ENCODE measurements at places on chromosomes 16 and 17. TPM values are rescaled to one million over a fixed set of nuclear protein-coding genes. Genes with fewer than 3 reads are reported as not detected.

Gene DNASE1L2
- 17.3 TPM for total RNA-seq

DNA sequence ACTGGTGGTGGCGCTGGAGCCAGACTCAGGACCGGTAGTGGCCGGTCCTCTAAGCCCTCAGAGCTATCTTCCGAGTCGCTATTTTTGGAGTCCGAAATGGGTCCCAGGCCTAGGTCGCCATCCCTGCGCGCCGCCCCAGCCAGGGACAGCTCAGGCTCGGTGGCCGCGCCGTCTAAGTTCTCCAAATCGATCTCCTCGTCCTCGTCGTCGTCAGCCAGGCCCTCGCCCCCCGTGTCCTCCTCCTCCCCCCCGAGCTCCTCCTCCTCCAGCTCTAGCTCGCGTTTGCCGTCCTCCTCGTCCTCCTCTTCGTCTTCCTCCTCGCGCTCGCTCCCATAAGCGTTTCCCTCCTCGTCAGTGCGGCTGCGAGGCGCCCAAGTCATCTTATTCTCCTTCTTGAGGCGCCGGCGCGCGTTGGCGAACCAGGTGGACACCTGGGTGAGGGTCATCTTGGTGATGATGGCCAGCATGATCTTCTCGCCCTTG lies 1.6 kb downstream of the IRX3 start:
- DNase-seq: peak; percentile 36

- no peak for DNase-seq
Measured at GRCh38 chr16:17685447-17685846, 214.7 kb upstream of the XYLT1 start.

Gene KCNH6
- not detected for total RNA-seq

Gene ZNF469
- total RNA-seq: 4.6 TPM

Gene OTOP3
- total RNA-seq: not detected

Gene COX6A2
- total RNA-seq: 16.3 TPM

DNA sequence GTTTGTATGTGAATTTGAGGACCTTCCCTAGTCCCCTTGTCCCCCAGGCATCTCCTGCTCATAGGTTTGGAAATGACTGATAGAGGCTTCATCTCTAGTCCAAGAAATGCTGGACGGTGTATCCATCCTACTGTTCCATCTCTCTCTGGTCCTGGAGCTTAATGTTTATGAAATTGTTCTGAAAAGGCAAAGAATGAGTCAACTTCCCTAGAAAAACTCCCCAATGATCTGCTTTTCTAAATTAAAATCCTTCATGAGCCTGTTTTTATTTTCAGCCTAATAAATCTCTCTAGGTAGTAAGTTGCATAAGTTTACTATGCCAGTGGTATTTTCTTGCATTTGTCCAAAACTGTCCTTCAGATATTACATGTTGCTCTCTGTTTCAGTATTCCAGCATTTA lies 2.1 kb upstream of the IGSF6 start:
- DNase-seq: no peak

Gene CD300E
- total RNA-seq: 1.2 TPM

Gene BAHCC1
- total RNA-seq: 9.5 TPM

Gene MT1M
- 1.5 TPM for total RNA-seq

GRCh38 chr17:12983991-12984884 lies 33.6 kb downstream of the ELAC2 start:
- peak; percentile 92 for DNase-seq

Gene ATP6V0A1
- 84.6 TPM for total RNA-seq

GRCh38 chr16:23105309-23105708 lies 43.9 kb downstream of the USP31 start:
- no peak for DNase-seq

DNA sequence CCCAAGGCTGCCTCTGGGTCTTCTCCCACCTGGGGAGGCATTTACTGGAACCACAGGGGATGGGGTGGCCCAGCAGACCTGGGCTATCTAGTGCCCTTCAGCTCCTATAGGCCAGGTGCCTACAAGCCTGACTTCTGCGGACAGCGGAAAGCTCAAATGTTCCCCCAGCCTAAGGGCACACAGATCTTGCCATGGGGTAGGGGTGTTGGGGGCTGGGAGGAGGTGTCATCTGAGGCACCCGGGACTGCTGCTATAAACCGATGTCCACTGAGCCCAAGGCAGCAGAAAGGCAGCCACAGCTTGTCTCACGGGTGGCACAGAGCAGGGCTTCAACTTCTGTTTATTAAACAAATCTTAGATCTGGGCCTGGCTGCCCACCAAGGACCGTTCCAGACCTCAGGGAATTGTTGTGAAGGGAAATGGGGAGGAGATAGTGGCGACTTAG lies 3.6 kb downstream of the MYO1C start:
- DNase-seq: no peak

DNA sequence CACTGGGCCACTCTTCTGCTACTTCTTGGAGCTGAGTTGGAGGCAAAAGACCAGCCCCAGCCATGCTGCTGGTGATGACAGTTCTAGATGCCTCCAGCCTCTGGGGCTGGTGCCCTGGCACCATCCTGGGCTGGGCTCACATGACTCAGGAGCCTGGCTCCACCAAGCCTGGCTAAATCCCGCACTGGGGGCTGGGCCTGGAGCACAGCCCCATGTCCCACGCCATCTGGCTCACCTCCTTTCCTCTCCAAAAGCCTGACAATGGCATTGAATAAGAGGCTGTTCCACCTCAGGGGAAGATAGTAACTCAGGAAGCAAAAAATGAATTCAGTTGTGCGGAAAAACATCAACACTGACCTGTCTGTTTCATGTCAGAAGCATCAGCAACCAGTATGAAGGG lies 45.1 kb upstream of the MTSS2 start:
- no peak for DNase-seq

Gene TBC1D3C
- total RNA-seq: not detected

DNA sequence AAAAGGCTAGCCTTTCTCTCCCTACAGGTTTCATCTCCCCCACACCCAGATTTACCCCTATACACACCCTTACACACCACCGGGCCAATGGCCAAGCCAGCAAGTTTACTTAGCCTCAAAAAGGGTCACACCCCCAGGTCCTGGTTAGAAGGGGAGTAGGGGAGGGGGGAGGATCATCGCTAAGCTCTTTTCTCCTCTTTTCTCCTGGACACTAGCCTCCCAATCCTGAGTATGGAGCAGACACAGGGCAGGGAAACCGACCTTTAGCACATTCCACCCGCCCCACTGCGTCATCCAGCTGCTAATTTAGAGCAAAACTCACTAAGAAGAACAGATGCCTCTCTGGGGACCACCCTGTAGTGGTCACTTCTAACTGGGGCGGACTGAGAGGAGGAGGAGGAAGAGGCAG lies 4.4 kb downstream of the ACLY start:
- DNase-seq: no peak

Gene SHISA6
- total RNA-seq: 3.0 TPM

GRCh38 chr17:7323731-7324437 lies 5.3 kb downstream of the NEURL4 start:
- no peak for DNase-seq

DNA sequence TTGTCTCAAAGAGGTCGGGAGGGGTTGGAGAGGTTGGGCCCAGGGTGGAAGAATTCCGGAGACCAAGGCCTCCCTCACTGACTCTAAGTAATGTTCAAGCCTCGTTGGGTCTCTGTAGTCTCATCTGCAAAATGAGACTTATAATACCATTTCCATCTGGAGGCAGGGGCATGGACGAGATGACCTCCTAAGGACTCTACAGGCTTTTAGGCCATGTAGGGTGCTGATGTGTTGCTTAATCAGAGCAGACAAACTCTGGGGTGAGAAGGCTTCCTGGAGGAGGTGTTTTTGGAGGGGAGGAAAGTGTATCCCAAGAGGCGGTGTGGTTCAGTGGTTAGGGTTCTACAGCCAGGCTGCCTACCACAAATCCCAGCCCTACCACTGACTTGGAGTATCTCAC lies 3.1 kb downstream of the SPPL2C start:
- DNase-seq: no peak

DNA sequence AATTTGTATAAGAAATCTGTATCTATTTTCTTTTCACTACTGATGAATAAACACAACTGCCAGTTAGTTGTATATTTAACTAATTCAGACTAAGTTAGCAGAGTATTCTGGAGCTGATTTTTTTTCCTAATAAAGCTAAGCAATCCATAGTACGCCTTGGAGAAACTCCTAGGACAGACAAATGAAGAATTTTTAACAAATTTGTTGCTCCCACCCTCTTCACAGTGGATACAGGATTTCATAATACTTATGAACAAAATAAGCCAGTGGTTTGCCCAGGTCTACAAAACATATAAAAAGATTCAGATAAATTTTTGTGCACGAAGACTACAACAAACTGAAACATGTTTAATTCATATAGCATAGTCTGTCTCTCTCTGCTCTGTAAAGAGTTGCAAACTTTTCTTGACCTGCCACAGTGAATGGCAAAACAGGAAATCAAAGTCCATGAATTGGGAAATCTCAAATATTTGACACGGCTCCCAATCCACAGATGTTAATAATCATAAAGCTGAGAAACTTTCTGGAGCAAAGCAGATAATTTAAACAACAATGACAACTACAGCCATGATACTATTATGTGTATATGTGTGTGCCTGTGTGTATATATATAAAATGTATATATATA lies 594 bp upstream of the ABCA6 start:
- DNase-seq: peak; percentile 81

DNA sequence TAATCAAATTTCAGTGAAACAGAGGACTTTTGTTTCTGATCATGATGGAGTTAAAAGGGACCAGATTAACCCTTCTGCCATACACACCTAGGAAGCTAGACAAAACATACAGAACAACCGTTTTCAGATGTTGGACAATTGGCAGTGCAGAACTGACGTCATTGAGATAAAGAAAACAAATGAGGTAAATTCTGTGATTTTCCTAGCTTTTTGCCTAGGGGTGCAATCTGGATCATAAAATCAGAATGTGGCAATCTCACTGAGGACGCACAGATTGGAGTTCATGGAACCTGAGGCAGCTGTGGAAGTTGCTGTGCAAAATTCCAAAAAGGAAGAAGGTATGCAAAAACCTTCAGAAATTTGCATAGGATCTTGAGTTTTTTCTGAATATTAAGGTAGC lies 15.0 kb upstream of the USP32 start:
- no peak for DNase-seq

DNA sequence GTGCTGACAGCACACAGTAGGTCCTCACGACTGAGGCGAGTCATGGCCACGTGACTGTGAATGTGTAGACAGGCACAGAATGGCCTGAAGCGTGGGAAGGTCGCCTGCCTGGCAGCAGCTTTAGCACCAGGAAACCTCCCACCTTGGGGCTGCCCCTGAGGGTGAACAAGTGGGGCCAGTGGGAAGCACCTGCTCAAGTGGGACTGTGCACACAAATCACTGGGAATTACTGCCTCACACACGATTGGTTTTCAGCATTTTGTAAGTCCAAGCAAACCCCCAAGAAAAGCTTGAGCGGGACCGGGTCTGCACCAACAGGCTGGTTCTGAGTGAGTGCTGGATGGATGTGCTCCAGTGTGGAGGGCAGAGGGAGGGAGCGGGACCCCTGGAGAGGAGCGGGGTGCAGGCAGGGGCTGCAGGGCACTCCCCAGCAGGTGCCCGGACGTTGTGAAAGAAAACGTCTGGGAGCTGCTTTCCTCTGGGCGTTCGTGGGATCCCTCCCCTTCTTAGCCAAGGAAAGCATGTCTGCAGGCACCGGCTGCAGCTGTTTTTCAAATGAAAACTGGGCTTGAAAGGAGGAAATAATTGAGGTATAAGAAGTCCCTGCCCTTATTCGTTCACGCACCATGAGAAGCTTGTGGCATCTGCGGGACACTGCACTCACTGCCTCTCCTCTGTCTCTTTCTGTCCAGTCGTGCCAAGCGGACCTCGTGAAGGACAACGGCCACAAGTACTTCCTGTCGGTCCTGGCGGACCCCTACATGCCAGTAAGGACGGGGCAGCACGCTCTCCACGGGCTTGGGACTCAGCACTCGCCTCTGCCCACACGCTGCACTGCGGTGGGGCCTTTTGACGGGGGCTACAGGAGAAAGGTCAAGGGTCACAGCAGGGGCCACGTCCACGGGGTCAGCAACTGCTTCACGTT lies 111.7 kb upstream of the CHMP6 start:
- no peak for DNase-seq

Measured in skin of body (tissue), 3 donors.